ENCODE measurements at places on chromosomes 1 and 21. TPM values are rescaled to one million over a fixed set of nuclear protein-coding genes. Genes with fewer than 3 reads are reported as not detected.

The S100A11 gene
- 33.0 TPM for total RNA-seq

The DENND2D gene
- total RNA-seq, result 3.9 TPM

The RGS18 gene
- not detected for total RNA-seq

The LRP8 gene
- total RNA-seq, result 10.7 TPM

The ARHGAP30 gene
- total RNA-seq, result 0.05 TPM

The TNFSF4 gene
- 19.4 TPM for total RNA-seq

The NR1I3 gene
- total RNA-seq, result not detected
